ENCODE measurements at places on chromosomes 6 and 20.

DNA sequence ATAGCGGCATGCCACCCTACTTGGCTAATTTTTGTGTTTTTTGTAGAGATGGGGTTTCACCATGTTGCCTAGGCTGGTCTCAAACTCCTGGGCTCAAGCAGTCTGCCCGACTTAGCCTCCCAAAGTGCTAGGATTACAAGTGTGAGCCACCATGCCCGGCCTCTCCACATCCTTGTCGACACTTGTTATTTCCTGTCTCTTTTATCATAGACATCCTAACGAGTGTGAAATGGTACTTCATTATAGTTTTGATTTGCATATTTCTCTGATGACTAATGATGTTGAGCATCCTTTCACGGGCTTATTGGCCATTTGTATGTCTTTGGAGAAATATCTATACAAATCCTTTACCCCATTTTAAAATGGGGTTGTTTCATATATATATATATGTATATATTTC, 39.0 kb upstream of the ASXL1 start:
- H3K4me3 ChIP-seq, result no peak overlapping the region
- no peaks in the 10 kb centered on the region for H3K36me3 ChIP-seq
- no peak overlapping the region for H3K27ac ChIP-seq

GRCh38 chr6:97215157-97215769, 67.8 kb downstream of the MMS22L start:
- peak; percentile 16 for DNase-seq
- H3K27me3 ChIP-seq, result no peaks in the 10 kb centered on the region
- no peaks in the 10 kb centered on the region for H3K36me3 ChIP-seq
- no peak overlapping the region for H3K27ac ChIP-seq
- H3K4me3 ChIP-seq, result no peak overlapping the region
- H3K4me1 ChIP-seq, result no peaks in the 10 kb centered on the region

DNA sequence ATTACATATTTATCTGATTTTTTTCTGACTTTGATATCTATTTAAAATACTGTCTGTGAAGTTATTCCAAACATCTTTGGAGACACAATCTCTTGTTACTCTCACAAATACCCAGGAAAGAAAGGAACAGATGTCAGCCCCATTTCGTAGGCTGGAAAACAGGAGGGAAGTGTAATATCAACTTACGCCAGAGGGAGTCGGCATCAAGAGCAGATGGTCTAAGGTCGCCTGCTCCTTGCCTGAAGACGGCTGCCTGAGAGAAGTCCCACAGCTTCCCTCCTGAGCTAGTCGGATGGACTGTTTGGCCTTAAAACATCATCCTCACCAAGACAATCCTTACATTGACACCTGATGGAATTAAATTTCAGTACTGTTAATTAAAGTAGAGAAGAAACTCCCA, 13.4 kb downstream of the CST7 start:
- H3K27ac ChIP-seq, result no peak overlapping the region
- H3K27me3 ChIP-seq, result no peaks in the 10 kb centered on the region
- H3K4me1 ChIP-seq, result no peaks in the 10 kb centered on the region
- DNase-seq, result no peak
- no peak overlapping the region for H3K4me3 ChIP-seq
- peaks cover 97% of the 10 kb centered on the region for H3K36me3 ChIP-seq

GRCh38 chr6:73548458-73549446, 27.9 kb upstream of the EEF1A1 start:
- no peak for DNase-seq
- H3K4me1 ChIP-seq, result no peaks in the 10 kb centered on the region
- no peaks in the 10 kb centered on the region for H3K36me3 ChIP-seq

DNA sequence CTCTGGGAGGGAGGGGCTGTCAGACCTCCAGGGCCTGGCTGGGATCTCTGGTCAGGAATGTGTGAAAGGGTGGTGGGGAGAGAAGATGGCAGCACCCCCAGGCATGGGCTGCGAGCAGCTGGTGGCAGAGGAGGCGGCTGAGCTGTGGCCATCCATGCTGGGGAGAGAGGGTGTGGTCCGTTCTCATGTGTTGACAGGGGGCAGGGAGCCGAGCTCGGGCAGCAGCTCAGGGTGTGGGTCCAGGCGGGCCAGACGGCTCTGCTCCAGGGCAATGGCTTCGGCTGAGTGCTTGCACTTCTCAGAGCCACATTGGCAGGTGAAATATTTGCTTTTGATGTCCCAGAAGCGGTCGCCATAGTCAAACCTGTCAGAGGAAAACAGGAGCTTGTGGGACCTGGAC, 1.1 kb upstream of the SLC44A4 start:
- DNase-seq, result peak; percentile 54
- H3K36me3 ChIP-seq, result peaks cover 56% of the 10 kb centered on the region
- H3K4me3 ChIP-seq, result no peak overlapping the region
- H3K27ac ChIP-seq, result no peak overlapping the region

DNA sequence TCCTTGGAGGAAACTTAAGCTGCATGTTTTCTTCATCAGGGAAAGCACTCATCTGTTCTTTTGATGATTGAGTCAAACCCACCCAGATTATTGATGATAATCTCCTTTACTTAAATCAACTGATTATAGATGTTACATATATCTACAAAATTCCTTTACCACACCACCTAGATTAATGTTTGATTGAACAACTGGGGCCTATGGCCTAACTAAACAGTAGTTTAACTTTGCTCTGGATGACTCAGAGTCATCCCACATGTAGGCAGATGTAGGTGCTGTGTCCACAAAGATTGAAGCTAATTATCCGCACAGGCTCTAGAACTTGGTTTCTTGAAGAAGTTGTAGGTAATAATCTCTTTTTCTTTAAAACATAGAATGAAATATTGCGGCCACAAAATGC, 42.2 kb downstream of the PKIB start:
- H3K27ac ChIP-seq, result no peak overlapping the region
- no peaks in the 10 kb centered on the region for H3K36me3 ChIP-seq
- H3K27me3 ChIP-seq, result no peaks in the 10 kb centered on the region
- no peak for DNase-seq
- H3K4me1 ChIP-seq, result no peaks in the 10 kb centered on the region
- H3K4me3 ChIP-seq, result no peak overlapping the region

DNA sequence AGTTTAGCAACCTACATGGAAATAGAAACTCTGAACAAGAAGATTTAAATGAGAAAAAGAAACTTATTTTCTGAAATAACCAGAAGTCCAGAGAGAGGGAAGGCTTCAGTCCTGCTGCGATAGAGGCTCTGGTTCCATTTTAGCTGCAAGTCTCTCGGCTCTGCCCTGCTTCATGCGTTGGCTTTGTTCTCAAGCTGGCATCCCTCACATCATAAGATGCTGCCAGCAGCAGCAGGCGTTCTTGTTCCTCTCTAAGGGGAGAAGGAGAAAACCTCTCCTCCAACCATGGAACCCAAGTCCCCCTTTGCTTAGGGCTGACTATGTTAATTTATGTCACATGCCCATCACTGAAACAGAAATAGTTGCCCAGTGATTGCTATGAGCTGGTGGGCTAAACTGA, 46.4 kb upstream of the PMEPA1 start:
- H3K4me1 ChIP-seq, result no peaks in the 10 kb centered on the region
- H3K27me3 ChIP-seq, result no peaks in the 10 kb centered on the region
- H3K4me3 ChIP-seq, result no peak overlapping the region
- H3K36me3 ChIP-seq, result no peaks in the 10 kb centered on the region
- no peak overlapping the region for H3K27ac ChIP-seq
- no peak for DNase-seq

DNA sequence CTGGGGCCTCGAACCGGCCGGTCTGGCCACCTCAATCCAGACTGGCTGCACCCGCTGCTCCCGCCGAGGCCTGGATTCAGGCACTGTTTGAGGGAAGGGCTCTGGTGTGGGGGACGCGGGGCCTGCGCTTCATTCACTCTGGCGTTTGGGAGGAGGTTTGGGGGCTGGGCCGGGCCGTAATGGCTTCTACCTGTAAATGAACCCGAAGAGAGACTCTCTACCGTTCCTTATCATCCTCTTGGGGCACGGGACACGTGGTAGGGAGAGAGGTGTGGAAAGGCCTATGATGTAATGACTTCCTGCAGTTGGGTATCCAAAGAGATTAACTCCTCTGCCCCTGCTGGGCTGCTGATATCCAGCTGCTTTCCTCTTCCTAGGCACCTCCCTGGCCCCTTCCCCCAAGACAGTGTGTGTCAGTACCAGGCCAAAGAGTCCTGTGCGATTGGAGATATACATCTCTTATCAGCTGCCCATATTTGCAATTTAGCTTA, 1.8 kb downstream of the FOXO3 start:
- peak overlapping the region; percentile 99 for H3K27ac ChIP-seq
- H3K27me3 ChIP-seq, result no peaks in the 10 kb centered on the region
- peak overlapping the region; percentile 84 for H3K4me3 ChIP-seq
- peak; percentile 81 for DNase-seq

DNA sequence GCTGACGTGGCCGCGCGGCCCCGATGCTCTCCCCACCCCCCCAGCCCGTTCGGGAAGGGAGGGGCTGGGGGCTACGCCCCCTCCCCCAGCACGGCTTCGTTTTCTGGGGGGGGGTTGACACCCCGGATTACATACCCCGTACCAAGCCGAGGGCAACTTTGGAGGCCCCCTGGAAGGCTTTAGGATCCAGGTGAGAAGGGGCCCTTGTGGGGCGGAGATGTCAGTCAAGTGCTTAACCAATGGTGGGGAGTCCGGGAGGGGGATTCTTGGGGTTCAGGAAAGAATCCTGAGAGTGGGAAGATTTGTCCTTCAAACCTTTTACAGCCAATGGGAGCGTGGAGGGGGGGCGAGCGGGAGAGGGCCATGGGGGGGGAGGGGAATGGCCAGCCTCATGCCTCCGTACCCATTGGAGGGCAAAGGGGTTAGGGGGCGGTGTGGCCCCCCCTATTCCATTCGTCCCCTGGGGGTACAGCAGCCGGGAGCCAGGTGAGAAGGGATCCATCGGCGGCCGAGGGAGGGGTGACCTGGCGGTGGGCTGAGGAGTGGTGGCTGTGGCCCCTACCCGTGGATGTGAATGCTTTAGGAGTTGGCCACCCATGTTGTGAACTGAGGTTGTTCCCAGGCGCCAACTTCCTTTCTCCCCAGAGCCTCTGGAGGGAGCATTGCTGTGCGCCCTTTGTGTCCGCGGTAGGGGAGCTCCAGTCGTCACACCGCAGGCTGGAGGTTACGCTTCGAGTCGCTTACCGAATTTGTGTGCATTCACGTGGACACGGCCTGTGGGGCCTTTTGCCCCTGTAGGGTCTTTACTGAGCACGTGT, 682 bp downstream of the BRD2 start:
- no peaks in the 10 kb centered on the region for H3K27me3 ChIP-seq
- no peaks in the 10 kb centered on the region for H3K36me3 ChIP-seq
- peak overlapping the region; percentile 99 for H3K27ac ChIP-seq

DNA sequence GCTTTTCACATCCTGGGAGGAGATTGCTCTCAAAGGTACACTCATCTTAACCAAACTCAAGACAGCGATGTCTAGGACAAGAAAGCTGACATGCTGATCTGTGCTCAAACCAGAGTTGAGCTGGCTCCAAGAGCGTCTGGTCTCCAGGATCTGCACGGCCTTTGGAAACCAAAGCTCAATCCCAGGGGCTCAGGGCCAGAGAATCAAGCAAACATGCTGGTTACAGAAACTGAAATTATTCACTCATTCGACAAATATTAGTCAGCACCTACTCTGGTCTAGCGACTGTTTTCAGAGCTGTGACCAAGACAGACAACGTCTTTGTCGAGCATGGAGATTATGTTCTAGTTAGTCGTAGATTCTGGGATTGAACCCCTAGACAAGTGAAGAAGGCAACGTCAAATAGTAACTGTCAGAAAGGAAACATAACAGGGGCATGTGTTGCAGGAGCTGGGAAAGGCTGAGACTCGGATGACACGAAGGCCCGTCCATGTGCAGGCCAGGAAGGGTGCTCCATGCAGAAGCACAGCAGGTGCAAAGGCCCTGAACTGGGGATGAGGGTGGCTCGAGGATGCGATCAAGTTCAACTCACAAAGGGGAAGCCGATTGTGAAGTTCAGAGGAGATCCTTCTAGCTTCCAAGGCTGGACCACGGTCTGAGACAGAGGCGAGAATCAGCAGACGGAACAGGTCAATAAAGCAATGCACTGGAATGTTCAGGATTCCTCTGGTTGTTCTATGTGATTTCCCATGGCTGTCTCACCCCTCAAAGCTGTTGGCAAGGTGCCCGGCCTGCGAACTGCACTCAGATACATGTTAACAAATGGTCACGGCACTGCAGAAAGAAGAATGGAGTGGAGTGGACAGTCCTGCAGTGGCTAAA, 12.5 kb upstream of the PCK1 start:
- no peak overlapping the region for H3K27ac ChIP-seq
- no peaks in the 10 kb centered on the region for H3K4me1 ChIP-seq
- no peak for DNase-seq
- peaks cover 12% of the 10 kb centered on the region for H3K27me3 ChIP-seq
- H3K4me3 ChIP-seq, result no peak overlapping the region
- no peaks in the 10 kb centered on the region for H3K36me3 ChIP-seq

GRCh38 chr6:57423468-57423867, 106.0 kb downstream of the PRIM2 start:
- H3K4me3 ChIP-seq, result no peak overlapping the region
- no peaks in the 10 kb centered on the region for H3K4me1 ChIP-seq
- no peak overlapping the region for H3K27ac ChIP-seq
- H3K27me3 ChIP-seq, result no peaks in the 10 kb centered on the region

DNA sequence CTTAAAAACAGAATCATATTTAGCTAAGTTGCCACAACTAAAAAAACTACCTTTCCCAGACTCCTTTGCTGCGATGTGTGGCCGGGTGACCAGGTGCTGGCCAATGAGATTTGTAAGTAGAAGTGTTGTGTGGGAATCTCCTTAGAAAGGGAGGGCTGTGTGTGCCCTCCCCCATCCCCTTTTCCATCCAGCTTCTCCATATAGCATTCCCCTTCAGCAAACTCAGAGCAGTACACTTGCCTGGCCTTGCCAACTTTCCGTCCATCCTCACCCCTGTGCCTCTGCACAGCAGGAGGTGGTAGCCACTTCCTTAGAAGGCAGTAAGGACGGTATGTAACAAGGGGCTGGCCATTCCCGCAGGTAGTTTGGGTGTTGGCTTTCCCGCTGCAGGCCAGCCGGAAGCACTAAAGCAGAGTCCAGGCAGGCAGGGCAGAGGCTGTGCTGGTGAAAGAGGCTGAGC, 22.3 kb upstream of the KCNK16 start:
- no peaks in the 10 kb centered on the region for H3K36me3 ChIP-seq
- peaks cover 7% of the 10 kb centered on the region for H3K4me1 ChIP-seq
- H3K27ac ChIP-seq, result peak overlapping the region; percentile 23
- H3K4me3 ChIP-seq, result peak overlapping the region; percentile 18
- H3K27me3 ChIP-seq, result peaks cover 7% of the 10 kb centered on the region

DNA sequence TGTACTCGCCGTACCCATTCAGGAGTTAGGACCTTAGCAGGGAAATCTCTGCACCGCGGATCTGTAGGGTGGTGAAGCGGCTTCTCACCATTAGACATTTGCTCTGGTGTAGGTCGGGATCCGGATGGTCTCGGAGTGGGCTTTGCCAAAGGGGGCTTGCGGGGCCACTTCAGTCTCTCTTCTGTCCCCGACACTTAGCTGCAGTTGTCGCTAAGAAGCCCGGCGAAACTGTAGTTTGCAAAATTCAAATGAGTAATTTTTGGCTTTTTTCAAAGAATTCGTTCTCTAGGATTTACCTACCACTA, 433 bp downstream of the QRSL1 start:
- peak overlapping the region; percentile 77 for H3K27ac ChIP-seq
- peak overlapping the region; percentile 64 for H3K4me3 ChIP-seq
- no peaks in the 10 kb centered on the region for H3K36me3 ChIP-seq
- no peaks in the 10 kb centered on the region for H3K4me1 ChIP-seq

- H3K27me3 ChIP-seq, result peaks cover 31% of the 10 kb centered on the region
- H3K4me1 ChIP-seq, result peaks cover 18% of the 10 kb centered on the region
- no peak overlapping the region for H3K4me3 ChIP-seq
- H3K27ac ChIP-seq, result no peak overlapping the region
These were observed 18.4 kb upstream of the SPAG4 start for GRCh38 chr20:35597186-35597585.

GRCh38 chr20:32583581-32584070, 1.5 kb downstream of the NOL4L start:
- peaks cover 77% of the 10 kb centered on the region for H3K27me3 ChIP-seq
- no peaks in the 10 kb centered on the region for H3K36me3 ChIP-seq
- no peaks in the 10 kb centered on the region for H3K4me1 ChIP-seq
- no peak for DNase-seq
- H3K27ac ChIP-seq, result no peak overlapping the region
